HL-60 (cell line): ENCODE measurements at places on chromosomes 2 and 18.

DNA sequence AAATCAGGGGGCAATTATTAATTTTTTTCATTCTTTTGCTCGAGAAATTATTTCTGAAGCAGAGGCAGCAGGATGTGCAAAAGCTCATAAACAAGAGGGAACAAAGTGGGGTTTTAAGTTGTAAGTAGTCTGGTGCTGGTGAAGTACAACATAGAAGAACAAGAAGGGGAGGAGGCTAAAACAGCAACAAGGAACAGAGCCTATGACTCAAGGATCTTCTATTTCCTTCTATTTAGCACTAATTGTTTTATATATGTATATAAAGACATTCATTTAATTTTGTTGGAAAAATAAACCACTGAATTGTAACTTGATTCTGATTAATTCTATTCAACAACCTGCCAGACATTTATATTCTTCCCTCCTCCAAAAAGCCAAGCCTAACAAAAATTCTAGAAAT is 35.0 kb downstream of the YES1 start:
- DNase-seq: no peak

DNA sequence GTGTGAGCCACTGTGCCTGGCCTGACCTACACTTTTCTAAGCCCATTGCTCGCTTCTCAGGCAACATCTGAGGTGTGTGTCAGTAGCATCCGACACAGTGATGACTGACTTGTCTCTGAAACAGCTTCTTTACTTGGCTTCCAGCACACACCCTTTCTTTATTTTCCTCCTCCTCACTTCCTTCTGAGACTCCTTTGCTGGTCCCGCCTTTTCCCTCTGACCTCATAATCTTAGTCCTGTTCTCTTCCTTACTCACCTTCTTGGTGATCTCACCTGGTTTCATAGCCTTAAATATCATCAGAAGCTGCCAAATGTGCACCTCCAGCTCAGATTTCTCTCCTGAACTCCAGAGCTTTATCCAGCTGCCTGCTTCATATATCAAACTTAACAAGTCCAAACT is 66.6 kb upstream of the PELI1 start:
- no peak for DNase-seq

GRCh38 chr2:10835052-10835970 is 22.7 kb upstream of the PDIA6 start:
- peak; percentile 57 for DNase-seq

GRCh38 chr2:110121052-110121334 is 5.4 kb upstream of the MALL start:
- no peak for DNase-seq

- DNase-seq: no peak
These were observed 1.4 kb upstream of the CAPN10 start for GRCh38 chr2:240585101-240585500.

GRCh38 chr2:61994531-61994930 is 89.1 kb downstream of the COMMD1 start:
- no peak for DNase-seq
